ENCODE measurements at places on chromosomes 5 and 9.

GRCh38 chr5:176560364-176560763 lies 11.2 kb downstream of the CDHR2 start:
- no peak for DNase-seq

GRCh38 chr9:34459941-34460340 lies 1.3 kb downstream of the DNAI1 start:
- no peak for DNase-seq

- DNase-seq = no peak
These were observed 59.8 kb upstream of the POU5F2 start for GRCh38 chr5:93800988-93801811.

- no peak for DNase-seq
These were observed 572 bp downstream of the SCGB3A1 start for GRCh38 chr5:180590543-180591310.

DNA sequence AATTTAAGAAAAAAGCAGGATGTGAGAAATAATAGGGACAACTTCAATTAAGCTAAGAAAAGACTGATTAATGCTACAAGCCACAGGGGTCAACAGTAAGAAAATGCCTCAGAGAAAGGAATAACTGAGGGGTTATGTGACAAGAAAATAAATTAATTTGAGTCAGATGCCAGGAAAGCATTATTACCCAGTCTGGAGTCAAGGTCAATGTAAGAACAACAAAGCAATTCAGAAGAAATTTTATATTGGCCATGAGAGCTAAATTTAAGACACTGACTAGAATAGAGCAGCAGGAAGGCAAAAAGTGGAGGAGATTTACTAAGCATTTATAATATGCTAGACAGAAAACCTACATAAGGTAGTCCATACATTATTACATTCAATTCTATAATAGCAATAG lies 73.5 kb downstream of the CDH10 start:
- no peak for DNase-seq

- DNase-seq = no peak
These were observed 432.9 kb downstream of the TLE4 start for GRCh38 chr9:80004714-80005113.

GRCh38 chr5:140202078-140202477 lies 27.1 kb downstream of the CYSTM1 start:
- DNase-seq = no peak

GRCh38 chr5:72355706-72356299 lies 35.6 kb downstream of the PTCD2 start:
- no peak for DNase-seq

DNA sequence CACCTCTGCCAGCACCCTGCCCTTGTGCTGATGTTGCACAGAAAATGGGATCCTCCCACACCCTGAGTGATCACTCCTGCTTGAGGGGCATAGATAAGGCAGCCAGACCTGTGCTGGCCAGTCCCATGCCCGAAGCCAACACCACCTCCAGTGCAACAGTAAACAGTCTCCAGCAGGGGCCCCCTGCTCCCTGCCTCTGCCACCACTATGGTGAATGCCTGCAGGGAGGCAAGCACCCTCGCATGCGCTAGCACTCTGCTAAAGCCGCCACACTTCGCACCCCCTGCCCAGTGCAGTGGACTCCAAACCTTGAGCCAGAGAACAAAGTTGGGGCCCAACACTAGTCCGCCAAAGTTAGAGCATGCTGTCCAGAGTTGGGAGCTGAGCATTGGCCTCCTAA lies 118.7 kb downstream of the PJA2 start:
- no peak for DNase-seq

DNA sequence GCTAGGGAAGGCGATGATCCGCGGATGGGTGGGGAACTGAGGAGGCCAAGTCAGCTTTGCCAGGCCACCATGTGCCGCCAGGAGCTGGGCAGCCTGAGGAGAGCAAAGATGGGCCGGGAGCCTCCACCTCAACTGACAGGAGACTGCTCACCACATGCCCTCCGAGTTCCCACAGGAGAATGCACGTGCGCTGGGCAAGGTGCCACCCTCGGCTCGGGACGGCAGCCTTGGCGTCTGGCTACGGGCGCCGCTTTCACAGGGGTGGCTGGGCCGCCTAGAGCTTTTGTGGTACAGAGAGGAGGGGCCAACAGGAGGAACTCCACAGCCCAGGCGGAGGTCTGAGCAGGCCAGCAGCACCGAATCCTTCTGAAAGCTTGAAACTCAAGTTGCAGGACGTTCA lies 5.3 kb upstream of the TBC1D9B start:
- no peak for DNase-seq

DNA sequence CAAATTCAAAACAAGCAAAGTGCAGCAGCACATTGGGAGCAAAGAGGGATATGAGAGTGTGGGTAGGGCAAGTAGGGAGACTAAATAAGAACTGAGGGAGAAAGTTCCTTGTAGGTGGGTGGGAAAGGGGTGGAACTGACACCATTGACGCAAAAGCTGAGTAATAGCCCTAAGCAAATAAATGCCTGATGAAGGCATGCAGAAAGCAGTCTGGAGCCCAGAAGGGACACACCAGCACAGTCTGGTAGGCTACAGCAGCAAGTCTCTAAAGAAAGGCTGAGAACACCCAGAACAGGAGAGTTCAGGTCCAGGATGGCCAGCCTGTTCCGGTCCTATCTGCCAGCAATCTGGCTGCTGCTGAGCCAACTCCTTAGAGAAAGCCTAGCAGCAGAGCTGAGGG lies at the start of gene INSL4:
TSS of gene INSL4 (plus strand) at position 208 of the 400 bp plus-strand sequence. CDS start at position 313, 105 bp downstream.
- DNase-seq = no peak

DNA sequence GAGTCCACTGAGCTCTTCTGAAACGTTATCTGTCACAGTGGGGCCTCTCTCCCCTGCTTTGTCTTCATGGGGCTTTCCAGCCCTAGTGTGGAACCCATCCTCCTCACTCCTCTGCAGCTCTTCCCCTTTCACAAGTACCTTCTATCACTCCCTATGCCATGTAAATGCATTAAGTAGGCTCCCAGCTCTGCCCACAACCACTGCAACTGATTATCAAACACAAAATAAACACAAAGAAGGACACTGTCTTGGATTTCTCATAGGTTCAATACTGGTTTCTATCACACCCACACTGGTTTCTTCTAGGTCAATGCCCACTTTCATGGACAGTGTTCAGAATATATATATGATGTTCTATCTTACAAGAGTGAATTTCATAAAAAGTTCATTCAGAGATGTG lies 139.4 kb downstream of the GNAQ start:
- no peak for DNase-seq

GRCh38 chr9:114668146-114668545 lies 10.5 kb upstream of the TEX53 start:
- no peak for DNase-seq
